CD8-positive, alpha-beta T cell (primary cell): ENCODE measurements at places on chromosomes 16 and 17.
A peak's percentile ranks its signal among the peaks of the same experiment; 100 is the strongest.

- DNase-seq: no peak
Measured at GRCh38 chr16:4194661-4195060, 47.2 kb downstream of the SRL start.

GRCh38 chr16:65834688-65835087 lies 531.8 kb upstream of the CDH5 start:
- DNase-seq: no peak

GRCh38 chr17:65294181-65294719 lies 157.1 kb downstream of the RGS9 start:
- DNase-seq: peak; percentile 73

DNA sequence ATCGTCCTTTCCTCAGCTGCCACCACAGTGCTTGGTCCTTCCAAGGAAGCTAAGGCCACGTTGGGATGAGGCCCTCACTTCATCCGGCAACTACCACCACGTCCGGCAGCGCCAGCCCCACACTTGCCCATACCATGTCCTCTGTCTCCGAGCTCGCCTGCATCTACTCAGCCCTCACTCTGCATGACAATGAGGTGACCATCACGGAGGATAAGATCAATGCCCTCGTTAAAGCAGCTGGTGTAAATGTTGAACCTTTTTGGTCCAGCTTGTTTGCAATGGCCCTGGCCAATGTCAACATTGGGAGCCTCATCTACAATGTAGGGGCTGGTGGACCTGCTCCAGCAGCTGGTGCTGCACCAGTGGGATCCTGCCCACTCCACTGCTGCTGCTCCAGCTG lies 44.9 kb downstream of the TTC19 start:
- DNase-seq: no peak

DNA sequence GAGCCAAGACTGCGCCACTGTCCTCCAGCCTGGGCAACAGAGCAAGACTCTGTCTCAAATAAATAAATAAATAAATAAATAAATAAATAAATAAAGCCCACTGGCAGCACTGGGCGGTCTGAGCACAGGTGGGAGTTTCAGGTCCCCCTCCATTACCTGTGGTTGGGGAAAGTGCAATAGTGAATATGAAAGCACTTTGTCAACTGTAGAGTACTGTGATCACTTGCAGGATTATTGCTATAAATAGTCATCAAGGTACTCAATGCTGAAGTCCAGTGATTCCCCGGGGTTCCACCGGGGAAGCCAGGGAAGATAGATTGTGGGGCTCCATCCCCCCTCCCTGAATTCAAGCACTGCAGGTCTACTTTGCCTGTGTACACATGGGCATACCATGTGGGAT lies 42.7 kb upstream of the CPNE2 start:
- no peak for DNase-seq

DNA sequence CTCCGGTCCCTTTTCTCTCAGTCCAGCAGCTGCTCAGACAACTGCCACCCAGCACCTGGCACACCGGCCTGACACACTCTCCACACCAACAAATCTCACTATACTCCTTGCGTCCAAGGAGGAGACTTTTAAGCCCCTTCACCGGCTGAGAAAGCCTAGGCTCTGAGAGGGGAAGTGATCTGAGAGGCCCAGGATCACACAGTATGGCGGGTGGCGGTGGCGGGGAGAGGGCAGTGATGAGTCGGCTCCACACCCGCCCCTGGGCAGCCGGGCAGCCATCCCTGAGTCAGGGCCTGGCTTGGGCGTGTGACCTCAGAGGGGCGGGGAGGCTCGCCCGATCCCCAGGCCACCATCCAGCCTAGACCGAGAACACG lies 569 bp downstream of the FLII start:
- peak; percentile 57 for DNase-seq

DNA sequence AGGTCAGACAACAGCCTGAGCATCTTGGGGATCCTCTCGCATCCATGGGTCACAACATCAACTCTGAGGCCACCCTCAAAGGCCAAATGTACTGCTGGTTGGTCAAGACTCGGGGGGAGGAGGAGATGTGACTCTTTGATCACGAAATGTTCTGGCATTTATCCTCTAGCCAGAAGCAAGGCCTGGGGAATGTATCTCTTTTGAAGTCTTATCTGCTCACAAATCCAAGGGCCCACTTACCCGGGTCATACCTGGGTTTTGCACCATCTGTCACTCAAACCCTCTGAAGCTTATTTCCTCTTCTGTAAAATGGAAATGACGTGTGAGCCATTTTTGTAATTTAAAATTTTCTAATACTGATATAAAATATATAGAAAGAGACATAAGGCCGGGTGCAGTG lies 13.2 kb downstream of the CA7 start:
- DNase-seq: no peak

GRCh38 chr16:69465083-69465721 lies 40.8 kb downstream of the CYB5B start:
- DNase-seq: peak; percentile 30

DNA sequence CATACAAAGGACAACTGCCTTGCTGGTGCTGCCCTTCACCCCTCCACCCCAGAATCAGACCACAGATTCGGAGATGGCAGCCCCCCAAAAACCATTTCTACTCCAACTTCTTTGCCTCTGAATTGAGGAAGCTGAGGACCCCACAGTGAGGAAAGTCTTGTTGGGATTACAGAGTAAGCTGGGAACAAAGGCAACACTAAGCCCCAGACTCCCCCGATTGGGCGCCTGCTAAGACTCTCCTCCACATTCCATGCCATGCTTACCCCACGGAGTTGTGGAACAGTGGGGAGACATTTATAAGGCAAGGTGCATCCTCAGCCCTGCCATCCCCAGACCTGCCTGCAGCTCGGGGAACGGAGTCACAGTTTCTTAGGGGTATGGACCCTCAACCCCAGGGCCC lies 1.9 kb downstream of the GIT1 start:
- DNase-seq: no peak

DNA sequence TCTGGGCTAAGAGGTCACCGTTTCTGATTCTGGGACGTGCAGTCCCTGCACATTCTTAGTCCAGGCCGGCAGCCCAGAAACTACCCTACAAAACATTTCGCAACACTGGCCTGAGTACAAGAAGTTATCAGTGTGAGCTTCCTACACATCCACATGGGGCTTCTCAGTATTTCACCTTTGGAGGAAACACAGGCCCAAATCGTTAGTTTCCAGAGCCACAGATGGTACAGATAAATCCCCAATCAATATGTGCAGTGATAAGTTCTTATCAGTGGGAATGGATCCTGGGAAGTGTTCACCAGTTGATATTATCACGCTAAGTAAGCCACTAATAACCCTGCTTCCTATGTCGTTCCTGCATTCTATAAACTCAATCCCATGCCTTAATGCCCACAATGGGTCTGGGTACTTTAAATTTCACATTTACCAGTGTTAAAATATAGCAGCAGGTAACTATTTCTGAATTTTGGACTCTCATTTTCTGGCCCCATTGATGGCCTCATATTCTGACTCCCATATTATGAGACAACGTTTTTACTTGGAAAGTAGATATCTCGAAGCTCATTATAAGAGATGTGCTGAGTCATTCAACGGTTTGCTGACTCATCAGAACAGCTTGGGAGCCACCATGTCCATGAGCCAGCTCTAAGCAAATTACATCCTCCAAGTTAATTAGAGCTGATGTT lies 370.2 kb upstream of the MAF start:
- DNase-seq: no peak

DNA sequence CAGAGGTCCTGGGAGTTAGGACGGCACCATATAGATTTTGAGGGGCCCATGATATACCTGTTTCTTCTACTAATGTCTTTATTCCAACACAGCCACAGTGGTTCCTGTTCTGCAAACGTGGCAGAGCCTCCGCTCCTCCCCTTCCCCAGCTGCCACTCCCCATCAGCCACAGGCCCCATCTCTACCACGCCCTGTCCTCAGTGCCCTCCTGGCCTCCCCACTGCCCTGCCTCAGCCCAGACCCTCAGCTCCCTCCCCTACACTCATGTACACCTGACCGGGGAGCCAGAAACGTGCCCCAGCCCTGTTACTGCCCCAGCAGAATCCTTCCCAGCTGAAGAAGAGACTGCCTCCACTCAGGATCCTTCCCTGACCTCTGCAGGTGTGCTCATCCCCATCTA lies 11.9 kb upstream of the RBFOX3 start:
- no peak for DNase-seq

DNA sequence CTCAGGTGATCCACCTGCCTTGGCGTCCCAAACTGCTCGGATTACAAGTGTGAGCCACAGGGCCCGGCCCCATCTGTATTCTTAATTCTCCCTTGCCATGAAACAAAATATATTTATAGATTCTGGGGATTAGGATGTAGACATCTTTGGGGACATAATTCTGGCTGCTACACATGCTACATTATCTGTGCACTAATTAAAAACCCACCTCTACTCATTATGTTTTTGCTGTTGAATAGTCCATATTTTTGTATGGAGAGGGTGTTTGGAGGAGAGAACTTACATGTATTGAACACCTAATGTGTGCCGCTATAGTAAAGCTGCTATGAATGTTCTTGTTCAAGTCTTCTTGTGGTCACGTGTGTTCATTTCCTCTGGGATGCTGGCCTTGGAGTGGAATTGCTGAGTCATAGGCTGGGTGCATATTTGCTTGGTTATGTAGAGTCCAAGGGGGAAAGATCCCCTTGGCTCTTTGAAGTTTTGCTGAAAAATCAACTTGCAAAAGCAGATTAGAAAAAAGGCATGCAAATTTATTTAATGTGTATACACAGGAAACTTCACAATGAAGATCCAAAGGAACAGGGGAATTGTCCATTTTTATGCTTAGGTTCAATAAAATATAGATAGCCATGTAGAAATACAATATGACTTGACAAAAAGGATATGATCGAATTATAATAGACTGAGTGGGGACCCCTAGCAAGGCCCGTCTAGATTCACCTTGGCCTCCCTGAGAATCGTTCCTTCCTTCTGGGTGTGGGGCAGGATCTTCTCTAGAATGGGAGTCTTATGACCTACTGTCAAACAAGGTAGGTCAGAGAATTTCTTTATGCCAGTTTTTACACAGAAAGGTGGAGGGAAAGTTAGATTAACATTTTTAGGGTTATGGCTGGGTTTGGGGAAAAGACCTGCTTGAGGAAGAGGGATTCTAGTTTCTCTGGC lies 42.1 kb upstream of the GPRC5B start:
- no peak for DNase-seq

- DNase-seq: no peak
Measured at GRCh38 chr17:82899941-82900340, 60.1 kb upstream of the ZNF750 start.

DNA sequence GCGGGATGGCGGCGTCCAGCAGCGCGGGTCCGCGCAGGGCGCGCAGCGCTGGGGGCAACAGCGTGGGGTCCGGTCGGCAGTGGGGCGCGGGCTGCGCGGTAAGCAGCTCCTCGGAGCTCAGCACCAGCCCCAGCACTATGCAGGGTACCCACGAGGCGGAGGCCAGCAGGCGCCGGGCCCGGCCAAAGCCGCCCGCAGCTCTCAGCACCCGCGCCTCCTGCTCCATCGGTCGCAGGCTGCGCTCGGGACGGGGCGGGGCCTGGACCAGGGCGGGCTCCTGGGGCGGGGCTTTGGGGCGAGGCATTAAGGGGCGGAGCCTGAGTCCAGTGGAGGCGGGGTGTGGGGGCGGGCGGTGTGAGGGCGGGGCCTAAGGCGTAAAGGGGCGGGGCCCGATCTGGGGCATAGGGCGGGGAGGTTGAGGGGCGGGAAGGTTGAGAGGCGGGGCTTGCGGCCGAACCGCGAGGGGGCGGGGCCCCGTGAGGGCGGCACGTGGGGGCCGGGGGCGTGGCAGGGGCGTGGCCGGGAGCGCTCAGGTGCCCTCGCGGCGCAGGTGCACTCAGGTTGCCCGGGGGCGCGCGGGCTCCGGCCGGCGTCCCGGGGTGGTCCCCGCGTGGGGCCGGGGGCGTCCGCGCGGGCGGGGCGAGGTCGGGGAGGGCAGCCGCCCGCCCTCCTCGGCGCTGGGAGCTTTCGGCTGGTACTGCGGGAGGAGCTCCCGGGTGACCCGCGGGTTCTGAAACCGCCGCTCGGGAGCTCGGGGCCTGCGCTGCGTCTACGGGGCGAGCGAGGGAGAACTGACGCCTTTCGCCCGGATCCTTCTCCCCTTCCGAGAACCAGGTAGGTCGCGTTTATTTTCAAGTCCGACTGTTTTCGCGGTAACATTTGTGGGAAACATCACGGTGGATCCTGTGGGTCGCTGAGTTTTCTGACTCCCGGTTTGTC lies 1.4 kb upstream of the SLC22A31 start:
- peak; percentile 55 for DNase-seq

DNA sequence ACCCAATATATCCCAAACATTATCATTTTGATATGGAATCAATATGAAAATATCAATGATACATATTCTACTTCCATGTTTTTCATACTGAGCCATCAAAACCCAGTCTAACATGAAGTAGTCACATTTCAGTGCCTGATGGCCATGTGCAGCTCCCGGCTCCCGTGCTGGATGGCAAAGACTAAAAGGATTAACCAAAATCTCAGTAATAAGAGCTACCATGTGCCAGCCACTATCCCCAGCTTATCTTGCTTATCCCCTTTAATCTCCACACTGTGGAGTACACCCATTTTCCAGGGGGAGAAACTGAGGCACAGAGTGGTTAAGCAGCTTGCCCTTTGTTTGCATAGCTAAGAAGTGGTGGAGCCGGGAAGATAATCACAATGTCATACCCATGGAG lies 9.2 kb downstream of the CD300LG start:
- DNase-seq: no peak

DNA sequence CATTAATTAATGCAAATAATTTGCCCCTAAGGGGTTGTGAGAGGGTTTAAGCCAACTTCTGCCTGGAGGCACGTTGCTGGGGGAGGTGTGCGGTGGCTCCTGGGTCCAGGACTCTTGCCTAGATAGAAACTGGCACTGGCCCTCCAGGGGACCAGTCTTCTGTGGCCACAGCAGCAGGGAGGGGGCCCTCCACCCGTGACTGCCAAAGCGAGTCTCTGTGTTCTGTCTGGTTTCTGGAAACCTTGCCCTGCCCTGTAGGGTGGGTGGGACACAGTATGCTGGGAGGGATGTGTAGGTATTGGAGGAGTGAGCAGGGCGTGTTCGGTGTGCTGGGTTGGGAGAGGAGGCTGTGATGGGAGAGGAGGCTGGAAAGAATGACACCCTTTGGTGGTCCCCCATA lies 78.8 kb downstream of the TBC1D16 start:
- no peak for DNase-seq

- no peak for DNase-seq
Measured at GRCh38 chr17:12485361-12485906, 180.3 kb upstream of the MYOCD start.

DNA sequence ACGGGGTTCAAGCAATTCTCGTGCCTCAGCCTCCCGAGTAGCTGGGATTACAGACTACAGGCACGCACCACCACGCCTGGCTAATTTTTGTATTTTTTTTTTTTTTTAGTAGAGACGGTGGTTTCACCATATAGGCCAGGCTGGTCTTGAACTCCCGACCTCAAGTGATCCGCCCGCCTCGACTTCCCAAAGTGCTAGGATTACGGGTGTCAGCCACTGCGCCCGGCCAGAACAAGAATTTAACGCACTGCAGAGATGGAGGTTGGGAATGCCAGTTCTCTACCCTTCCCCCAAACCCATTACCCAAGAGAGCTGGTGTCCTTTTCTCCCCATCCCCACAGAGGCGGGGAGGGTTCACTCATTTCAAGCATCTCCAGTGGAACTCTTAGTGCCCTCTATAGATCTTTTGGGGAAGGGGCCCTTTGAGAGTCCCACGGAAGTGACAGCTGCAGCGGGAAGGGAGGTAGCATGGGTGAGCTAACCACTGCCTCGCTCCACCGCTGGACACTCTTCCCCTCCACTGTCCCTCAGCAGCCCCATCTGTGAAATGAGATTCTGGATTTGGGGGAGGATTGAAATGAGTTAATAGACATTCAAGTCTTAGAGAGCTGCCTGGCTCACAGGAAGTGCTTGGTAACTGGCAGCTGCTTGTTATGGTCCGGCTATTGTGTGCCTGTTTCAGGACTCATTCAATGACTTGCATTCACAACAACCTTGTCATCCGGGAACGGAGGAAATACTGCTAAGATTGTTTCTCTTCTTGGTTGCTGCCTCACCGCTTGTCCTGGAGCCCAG lies 3.5 kb upstream of the UBALD2 start:
- no peak for DNase-seq
